ENCODE measurements at places on chromosomes 1 and 21. TPM values are rescaled to one million over a fixed set of nuclear protein-coding genes. Genes with fewer than 3 reads are reported as not detected.

DNA sequence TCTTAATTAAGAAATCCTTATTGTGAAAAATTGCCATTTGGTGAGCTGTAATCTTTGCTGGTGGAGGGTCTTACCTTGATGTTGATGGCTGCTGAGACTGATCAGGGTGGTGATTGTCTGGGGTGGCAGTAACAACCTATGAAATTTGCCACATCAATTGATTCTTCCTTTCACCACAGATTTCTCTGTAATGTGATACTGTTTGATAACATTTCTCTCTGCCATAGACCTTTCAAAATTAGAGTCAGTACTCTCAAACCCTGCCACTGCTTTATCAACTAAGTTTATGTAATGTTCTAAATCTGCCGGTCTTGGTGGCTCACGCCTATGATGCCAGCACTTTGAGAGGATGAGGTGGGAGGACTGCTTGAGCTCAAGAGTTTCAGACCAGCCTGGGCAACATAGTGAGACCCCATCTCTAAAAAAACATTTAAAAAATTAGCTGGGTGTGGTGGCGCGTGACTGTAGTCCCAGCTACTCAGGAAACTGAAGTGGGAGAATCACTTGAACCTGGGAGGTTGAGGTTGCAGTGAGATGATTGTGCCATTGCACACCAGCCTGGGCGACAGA, 5.0 kb downstream of the KPNA6 start:
- DNase-seq, result no peak

DNA sequence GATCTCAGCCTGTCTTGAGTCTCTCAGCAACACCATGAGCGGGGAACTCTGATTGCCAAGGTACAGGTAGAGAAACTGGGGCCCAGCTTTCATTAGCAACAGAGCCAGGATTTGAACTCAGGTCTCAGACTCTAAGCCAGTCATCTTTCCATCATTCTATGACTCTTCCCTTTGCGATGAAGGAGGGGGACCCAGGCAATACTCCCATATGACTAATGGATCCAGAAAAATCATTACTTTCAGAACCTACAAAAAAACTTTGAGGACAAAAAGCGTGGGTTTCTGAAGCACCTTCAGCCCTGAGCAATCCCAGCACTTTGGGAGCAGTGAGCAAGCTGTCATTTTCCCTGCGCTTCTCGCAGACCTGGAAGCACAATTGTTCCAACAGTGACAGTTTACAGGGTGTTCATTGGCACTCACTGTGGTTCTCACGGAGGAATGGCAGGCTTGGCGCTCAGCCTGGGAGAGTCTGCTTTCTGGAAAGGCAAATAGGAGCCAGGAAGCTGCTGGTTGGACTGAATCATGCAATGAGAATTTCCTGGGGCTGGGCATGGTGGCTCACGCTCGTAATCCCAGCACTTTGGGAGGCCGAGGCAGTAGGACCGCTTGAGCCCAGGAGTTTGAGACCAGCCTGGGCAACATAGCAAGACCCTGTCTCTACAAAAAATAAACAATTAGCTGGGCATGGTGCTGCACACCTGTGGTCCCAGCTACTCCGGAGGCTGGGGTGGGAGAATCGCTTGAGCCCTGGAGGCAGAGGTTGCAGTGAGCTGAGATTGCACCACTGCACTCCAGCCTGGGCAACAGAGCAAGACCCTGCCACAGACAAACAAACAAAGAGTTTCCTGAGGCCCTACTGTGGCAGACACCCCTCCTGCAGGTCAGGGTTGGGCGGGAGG, 40.1 kb downstream of the SLC2A7 start:
- no peak for DNase-seq

Gene KRTAP12-2
- total RNA-seq, result not detected

GRCh38 chr21:34908419-34909055, 140.6 kb downstream of the RUNX1 start:
- no peak for DNase-seq

Gene VAMP4
- 4.8 TPM for total RNA-seq

GRCh38 chr1:90387805-90388204, 329.3 kb downstream of the BARHL2 start:
- DNase-seq, result no peak
